Stimulated activated CD8-positive, alpha-beta memory T cell treated with anti-CD3 and anti-CD28 coated beads, Interleukin-4, amount 100 ng/mL, for 1 hour (primary cell): ENCODE measurements at places on chromosomes 1 and 21.

DNA sequence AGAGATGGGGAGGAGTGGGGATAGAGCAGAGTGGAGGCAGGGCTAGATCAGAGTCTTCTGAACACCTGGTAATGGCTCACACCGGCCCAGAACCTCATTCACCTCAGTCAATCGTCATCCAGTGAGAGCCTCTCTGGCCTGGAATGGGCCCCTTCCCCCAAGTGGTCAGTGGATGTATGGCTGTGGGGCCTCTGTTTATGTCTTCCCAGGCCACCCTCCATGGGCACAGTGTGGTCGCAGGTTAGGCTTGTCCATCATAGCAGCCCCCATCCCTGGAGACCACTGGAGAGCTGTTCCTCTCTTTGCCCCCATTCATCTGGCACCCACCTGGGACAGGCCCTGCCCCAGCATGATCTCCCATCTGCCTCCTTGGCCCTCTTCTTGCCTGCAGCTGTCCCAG, 29.6 kb upstream of the TENT5C start:
- no peak for DNase-seq

DNA sequence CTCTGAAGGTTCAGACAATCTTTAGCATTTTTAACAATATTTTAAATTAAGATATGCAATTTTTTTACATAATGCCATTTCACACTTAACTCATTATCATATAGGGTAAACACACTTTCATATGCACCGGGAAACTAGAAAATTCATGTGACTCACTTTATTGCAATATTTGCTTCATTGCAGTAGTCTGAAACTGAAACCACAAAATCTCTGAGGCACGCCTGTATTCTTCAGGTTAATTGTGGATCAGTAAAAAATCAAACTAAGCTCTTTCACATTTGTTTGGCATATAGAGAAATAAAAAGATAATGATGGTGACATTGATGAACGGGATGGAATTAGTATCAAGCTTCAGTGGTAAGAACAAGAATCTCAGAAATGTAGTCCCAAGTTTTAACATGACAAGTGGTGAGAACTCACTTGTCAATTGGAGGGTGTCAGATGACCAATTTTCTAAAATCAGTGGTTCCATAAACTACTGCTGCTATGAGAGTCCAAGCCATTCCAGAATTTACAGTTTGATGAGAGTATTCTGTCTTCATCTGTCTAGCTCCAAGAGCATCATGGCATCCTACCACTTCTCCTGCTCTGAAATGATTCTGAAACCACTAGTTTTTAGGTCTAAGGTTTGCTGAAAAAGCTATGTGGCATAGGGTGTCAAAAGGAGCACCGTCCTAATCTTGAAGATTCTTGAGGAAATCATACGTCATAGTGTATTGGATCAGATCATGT, 281.0 kb downstream of the PTPRC start:
- DNase-seq: no peak

- no peak for DNase-seq
These were observed 86.0 kb downstream of the EVI5 start for GRCh38 chr1:92698932-92699331.

DNA sequence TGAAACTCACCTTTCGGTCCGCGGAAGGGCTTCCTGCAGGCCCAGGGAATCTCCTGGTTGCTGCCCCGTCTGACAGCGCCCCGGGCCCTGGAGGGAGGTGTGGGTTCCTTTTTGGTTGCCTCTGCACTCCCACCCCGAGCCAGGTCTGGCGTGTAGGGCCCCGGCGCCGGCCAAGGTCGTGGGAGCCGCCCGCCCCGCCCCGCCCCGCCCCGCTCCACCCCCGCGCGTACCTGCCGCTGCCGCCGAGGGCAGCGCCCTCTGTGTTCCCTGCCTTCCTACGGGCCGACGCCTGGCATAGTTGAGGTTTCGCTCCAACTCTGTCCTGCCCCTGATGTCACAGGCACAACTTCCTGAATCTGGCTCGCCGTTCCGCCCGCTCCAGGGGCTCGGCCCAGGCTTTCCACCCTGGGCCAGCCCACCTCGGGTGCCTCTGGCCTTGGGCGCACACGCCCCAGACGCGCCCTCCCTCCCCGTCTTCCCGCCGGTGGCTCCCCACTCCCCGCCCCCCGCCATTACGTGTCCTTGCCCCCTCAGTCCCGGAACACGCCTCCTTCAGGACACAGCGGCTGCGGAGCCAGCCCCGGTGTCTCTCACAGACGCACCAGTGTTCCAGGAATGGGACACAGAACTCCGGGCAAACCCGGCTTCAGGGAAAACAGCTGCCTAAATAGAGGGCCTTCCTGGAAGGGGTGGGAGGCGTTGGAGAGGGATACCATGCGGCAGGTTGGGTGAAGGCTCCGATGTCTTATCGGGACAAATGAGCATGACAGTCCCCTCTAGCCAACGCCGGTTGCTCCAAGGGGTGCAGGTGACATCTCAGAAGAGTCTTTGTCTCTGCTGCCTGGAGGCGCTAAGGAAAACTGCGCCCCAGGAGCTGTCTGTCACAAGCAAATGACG, at the start of gene KIAA0040:
KIAA0040 (minus strand) TSS at position 147 of the 897 bp plus-strand sequence. CDS start 31,763 bp downstream, outside the sequence.
- DNase-seq: peak; percentile 10

GRCh38 chr1:77557053-77557452, 125.4 kb downstream of the ZZZ3 start:
- no peak for DNase-seq

- DNase-seq: no peak
These were observed 9.2 kb downstream of the CGN start for GRCh38 chr1:151520359-151520758.

- no peak for DNase-seq
These were observed 153.1 kb downstream of the PSMG1 start for GRCh38 chr21:39029900-39030884.

GRCh38 chr1:90969241-90969640, 52.6 kb downstream of the ZNF644 start:
- no peak for DNase-seq

DNA sequence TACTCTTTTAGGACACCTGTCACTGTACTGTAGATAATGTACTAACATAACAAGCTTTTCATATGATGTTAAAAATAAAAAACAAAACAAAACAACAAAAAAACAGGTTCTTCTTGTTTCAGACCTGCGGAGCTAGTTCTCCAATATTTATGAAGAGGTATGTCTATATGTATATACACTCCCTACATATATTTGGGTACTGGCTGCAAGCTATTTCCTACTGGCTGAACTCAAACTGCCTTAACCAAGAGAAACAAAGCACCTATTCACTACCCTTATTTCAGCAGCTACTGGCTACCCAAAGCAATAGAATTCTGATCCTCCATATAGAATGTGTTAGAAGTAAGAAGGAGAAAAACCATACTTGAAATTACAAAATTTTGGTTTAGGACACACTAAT, 73.5 kb downstream of the ABL2 start:
- DNase-seq: no peak

GRCh38 chr1:153832293-153832692, 57.1 kb downstream of the SLC27A3 start:
- no peak for DNase-seq

DNA sequence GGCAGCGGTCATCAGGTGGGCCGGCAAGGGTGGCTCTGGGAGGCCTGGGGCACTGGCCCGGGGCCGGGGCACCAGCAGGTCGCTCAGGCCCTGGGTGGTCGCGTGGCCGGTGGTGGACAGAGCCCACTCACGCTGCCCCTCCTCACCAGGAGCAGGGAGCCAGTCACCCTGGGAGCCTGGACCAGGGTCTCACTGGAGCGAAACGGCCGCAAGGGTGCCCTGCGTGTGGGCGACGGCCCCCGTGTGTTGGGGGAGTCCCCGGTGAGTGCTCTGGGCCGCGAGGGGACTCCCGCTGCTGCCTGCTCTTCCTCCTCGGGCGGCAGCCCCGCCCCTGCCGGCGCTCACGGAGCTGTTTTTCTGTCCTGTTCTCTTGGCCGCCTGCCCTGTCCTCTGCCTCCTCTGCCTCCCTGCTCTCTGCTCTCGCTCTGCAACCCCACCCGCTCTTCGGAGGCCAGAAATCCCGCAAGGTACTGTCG, 23.5 kb downstream of the RNF223 start:
- DNase-seq: no peak

DNA sequence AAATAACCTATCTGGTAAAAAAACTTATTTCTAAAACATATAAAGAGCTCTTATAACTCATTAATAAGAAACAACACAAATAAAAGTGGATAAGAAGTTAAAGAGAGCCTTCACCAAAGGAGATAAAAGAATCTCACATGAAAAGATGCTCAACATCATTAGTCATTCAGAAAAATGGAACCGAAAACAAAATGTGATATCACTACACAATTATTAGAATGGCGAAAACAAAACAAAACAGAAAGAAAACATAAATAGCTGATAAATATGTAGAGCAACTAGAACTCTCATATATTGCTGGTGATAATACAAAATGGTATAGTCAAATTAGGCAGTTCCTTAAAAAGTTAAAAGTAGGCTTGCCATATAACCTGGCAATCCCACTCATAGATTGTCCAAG, 1109.3 kb downstream of the PLA2G4A start:
- no peak for DNase-seq

DNA sequence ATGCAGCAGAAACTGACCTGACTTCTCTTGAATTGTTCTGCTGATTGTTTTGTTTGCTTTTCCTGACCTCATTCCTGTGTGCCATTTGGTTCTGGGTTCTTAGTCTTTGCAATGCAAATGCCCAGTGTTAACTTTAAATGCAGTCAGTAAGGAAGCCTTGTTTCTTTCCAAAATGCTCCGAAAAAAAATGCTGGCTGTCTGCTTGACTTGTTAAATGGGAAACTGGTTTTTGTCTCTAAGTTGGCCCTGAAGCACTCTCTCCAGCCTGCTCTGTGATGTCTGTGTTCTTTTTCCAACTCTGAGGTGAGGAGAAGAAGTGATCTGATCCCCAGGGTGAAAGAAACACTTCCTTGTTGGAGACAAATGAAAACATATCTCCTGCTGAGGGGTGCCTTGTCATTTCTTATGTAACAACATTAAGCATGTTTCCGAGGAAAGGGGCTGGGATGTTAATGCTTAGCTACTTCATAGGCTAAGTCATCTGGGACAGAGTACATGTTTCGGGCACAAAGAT, 256.3 kb upstream of the ADGRL4 start:
- no peak for DNase-seq
